ENCODE measurements at places on chromosomes 6 and 20.

DNA sequence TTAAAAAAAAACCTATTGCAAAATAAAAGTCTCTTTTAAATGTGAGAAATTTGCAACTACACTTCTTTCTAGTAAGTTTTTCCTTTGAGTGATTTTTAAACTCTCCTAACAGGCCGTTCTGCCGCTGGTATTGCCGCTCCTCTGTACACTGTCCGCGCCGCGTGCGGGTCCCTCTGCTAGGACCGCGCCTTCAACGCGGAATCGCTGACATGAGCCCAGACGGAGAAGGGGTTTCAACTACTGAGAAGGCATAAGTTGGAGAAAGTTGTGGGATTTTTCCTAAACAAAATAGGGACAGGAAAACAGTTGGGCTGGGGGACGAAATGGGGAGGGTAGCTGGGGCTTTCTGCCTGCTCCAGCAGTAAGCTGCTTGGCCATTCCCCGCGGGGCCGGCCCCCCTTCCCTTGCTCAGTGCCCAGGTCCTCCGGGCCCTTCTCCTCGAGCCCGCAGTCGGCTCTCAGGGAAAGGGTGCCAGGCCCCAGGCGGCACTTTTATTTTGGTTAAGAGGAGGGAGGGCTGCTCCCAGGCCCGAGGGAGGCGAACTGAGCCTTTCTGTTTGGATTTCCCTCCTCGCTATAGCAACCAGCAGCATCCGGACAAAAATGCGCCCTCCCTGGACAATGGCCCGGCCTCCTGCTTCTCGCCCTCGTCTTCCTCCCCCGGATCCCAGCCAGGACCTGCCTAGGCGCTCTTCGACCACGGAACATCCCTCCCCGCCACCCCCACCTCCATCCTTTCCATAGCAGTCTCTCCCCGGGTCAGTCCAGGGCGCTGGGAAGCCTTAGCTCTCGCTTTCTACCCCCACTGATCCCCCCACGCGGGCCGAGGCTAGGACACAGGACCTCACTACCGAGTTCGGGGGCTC, 6.8 kb upstream of the POU3F2 start:
- DNase-seq, result no peak

DNA sequence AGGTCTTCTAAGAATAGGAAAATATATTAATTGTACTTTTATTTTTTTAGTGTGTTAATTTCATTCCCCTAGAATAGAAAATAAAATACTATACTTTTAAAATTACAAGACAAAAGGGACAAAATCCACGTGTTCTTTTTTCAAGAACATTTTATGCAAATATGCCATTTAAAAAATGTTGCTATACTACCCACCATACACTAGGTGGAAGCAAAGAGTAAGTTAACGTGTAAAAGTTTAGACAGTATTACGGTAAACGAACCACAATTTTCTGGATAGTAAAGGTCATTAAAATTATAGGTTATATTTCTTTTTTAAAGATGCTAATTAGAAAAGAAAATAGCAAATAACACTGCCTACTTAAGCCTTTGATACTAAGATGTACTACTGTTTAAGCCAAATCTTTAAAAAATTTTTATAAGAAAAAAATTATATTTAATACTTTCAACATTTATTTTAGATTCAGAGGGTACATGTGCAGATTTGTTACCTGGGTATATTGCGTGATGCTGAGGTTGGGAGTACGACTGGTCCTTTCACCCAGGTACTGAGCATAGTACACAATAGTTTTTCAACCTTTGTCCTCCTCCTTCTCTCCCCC, 287.6 kb downstream of the PHF3 start:
- DNase-seq, result no peak

GRCh38 chr6:128487746-128488145, 32.7 kb downstream of the PTPRK start:
- no peak for DNase-seq

DNA sequence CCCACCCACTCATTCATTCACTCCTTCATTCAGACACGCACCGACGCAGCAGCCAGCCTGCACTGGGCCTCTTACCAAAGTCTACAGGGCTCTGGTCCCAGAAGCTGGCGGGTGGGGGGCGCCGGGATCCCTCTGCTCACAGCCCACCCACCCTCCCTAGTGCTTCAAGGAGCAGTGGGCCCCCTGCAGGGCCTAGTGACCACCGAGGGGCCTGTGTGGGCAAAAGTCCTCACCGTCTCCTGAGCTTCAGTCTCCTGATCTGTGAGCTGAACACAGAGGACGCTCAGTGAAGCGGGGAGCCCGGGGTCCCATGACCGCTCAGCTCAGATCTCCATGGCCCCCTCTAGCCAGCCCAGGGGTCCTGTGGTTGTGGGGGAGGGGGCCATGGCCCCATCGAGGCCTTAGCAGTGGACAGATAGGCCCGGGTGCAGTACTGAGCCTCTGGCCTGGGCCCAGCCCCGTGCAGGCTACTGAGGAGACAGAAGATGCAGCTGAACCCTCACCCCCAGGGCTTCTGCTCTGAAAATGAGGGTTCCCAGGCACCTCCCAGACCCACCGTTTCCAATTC, 33.4 kb upstream of the MRGBP start:
- DNase-seq, result no peak

DNA sequence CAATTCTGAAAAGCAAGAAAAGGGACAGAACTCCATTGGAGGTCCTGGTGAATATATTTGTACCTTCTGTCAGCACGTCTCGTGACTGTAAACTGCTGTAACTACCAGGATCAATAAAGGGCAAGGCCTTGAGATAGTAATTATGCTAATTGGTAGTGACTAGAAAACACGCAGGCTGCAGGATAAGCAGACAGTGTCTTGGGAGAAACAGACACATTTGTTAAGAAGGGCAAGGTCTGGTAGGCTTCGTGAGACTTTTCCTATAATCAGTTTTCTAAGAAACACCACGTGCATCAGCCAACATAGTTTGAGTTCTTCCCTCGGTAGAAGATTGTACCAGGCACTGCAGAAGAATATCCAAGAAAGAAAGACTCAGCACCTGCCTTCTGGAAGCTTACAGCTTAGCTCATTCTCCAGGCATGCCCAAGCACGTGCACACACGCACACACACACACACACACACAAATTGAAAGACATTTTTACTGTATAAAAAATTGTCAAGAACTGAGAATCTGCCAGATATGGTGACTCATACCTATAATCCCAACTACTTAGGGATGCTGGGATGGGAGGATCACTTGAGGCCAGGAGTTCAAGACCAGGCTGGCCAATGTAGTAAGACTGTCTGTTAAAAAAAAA, 167.0 kb upstream of the SASH1 start:
- no peak for DNase-seq

DNA sequence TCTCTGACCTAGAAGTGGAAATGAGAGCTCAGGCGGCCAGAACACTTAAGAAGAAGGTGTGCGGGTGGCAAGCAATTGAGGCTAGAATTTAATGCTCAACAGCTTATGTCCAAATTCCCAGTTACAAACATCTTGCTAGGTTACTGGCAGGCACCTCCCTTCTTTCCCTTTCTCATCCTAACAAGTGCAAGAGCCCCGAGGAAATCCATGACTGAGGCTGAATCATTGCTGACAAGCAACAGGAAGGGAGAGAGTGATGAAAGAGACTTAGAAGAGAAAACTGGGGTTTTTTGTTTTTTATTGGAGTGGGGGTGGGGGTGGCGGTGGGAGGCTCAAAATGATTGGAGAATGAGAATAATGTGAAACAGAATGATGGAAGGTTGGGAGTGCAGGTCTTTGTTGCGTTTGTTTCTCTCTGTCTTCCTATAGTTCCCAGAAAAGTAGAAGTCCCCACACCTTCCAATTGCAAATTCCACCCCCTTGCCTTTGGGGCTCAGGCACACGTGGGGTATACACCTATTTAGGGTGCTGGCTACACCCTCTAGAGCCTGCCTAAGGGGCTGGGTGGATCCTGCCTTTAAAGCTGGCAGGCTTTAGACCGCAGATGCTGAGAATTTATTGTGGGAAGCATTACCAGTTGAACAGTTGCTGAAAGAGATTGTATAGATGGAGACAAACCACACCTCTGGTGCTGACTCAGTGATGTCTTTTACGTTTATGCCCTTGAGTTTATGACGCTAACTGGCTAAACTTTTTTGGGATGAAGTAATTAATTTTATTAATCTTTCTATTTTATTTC, 1.4 kb downstream of the FAM83B start:
- peak; percentile 76 for DNase-seq

DNA sequence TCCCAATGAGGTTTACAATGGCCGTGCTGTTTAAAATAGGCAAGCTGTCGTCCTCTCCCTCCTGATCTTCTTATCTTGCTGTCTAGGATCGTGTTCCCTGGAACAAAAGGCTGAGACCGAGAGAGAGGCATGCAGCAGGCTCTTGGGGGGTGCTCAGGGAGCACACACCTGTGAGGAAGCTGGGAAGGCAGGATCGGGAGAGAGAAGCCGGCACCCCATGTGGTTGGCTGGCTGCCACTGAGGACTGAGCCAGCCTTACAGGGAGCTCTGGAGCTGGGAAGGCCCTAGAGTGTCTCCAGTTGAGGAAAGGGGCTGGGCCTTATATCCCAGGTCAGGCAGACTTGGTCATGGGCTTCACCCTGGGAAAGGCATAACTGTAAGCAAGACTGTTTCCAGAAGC, 184.2 kb downstream of the LY86 start:
- DNase-seq, result no peak

DNA sequence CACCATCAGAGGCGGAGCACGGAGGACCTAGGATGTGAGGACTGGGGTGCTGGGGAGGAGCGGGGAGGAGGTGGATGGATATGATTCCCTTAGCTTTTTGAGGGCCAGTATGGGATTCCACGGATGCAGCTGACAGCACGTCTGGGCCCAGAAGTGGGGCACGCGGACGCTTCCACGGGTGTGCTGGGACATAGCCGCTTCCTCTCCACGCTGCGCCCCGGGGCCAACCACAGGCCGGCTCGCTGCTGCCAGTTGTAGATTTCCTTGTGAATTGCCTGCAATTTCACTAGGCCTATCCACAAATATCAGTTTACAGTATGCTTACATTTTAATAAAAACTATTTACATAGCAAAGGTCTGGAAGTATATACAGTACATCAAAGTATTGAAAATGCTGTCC, 23.9 kb downstream of the PAX1 start:
- no peak for DNase-seq

DNA sequence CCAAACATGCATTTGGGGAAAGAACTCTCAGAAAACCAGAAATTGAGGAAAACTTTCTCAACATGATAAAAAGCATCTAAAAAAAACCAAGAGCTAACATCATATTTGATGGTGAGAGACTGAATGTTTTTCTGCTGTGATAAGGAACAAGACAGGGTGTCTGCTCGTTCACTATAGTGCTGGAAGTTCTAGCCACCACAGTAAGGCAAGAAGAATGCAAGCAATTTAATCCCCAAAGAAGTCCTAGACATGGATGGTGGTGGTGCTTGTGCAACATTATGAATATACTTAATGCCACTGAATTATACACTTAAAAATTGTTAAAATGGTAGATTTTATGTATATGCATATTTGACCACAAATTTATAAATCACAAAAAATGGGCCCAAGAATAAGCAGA, 53.4 kb downstream of the LYRM2 start:
- no peak for DNase-seq

DNA sequence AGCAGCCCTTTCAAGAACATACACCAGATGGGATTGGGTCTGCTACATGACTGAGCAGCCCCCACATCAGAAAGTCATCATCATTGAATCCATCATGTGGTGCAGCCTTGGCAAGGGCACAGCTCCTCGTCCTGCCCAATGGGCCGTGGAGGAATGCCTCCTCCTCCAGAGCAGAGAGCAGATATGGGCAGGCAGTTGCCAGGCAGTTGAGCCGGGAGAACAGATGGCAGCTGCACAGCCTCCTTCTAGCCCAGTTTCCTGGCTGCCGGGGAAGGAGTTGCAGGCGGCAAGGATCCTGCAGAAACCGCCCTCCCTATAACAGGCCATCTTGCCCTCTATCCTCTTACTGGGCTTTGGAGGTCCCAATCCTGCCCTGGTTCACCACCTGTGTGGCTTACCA, 11.9 kb upstream of the ZFAND3 start:
- no peak for DNase-seq

- DNase-seq, result no peak
Measured at GRCh38 chr6:2875359-2876191, 27.5 kb downstream of the SERPINB9 start.

- DNase-seq, result no peak
Measured at GRCh38 chr6:17998003-17998402, 10.6 kb upstream of the KIF13A start.
